ENCODE measurements at places on chromosomes 12 and 14.

- DNase-seq = no peak
Observed at GRCh38 chr12:114213055-114213581, 192.8 kb downstream of the TBX5 start.

DNA sequence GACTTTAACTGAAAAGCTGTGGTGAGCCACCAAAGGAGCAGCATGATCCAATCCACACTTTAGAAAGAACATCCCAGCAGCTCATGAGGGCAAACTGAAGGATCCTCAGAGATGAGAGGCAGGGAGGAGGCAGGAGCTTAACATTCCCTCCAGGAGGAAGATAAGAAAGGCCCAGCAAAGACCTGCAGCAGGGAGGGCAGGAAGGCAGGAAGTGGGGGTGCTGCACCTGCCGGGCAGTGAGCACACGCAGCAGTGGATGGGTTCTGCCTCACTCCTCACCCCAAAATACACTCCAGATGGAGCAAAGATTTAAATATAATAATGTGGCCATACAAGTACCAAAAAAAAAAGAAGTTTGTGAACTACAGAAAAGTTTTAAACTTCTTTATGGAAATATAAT is 48.4 kb downstream of the GCH1 start:
- no peak for DNase-seq

- no peak for DNase-seq
Observed at GRCh38 chr12:130041983-130042812, 120.1 kb upstream of the FZD10 start.

- no peak for DNase-seq
Observed at GRCh38 chr12:111942557-111942956, 70.4 kb downstream of the TMEM116 start.
